ENCODE measurements at places on chromosomes 12 and 14. TPM values are rescaled to one million over a fixed set of nuclear protein-coding genes. Genes with fewer than 3 reads are reported as not detected.
A peak's percentile ranks its signal among the peaks of the same experiment; 100 is the strongest.

- no peak overlapping the region for H3K27ac ChIP-seq
- no peak overlapping the region for H3K4me3 ChIP-seq
- H3K36me3 ChIP-seq = no peaks in the 10 kb centered on the region
- no peaks in the 10 kb centered on the region for H3K4me1 ChIP-seq
These were observed 140.9 kb upstream of the SRRM4 start for GRCh38 chr12:118840399-118840798.

The INTS13 gene
- total RNA-seq = 43.7 TPM

GRCh38 chr14:55822906-55823305 is 242.9 kb downstream of the KTN1 start:
- H3K27ac ChIP-seq = no peak overlapping the region
- H3K4me1 ChIP-seq = no peaks in the 10 kb centered on the region
- no peak for DNase-seq

GRCh38 chr14:104633276-104634137 is 28.9 kb upstream of the TMEM179 start:
- H3K27ac ChIP-seq = no peak overlapping the region
- no peak overlapping the region for H3K4me3 ChIP-seq
- no peak for DNase-seq
- H3K4me1 ChIP-seq = peaks cover 7% of the 10 kb centered on the region
- H3K27me3 ChIP-seq = peaks cover 3% of the 10 kb centered on the region

DNA sequence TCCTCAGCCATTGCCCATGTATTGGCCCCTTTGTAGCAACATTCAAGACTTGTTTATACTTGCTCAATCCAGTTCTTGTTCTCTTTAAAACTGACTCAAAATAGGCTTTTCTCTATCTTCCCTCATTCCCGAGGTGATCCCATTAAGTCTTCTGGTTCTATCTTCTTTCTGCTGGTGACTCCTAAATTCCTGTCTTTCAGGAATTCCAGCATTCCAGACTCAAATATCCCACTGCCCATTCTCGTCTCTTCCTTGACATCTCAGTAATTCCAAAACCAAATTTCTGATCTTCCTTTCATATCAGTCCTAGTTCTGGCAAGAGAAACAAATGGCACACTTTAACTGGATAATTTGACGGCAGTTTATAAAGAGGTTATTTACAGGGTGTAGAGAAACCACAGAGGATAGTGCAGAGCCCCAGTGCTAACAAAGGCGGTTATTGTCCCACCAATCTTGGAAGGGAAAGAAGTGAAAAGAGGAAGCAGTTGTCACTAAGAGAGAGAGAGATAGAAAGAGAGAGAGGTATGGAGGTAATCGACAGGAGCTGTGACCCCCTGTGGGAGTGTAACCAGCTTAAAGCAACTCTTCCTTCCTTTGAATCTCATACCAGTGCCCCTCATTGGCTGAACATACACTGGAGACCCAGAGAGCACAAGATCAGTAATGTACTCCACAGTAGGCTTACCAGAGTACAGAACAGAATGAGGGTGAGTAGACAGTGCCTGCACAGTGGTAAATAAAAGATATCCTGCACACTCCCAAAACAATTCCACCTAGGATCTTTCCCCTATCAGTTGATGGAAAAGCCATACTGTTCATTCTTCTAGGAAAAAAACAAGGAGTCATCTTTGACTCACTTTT is 177.6 kb upstream of the LMNTD1 start:
- no peaks in the 10 kb centered on the region for H3K36me3 ChIP-seq
- no peak for DNase-seq
- H3K27me3 ChIP-seq = no peaks in the 10 kb centered on the region
- no peak overlapping the region for H3K4me3 ChIP-seq
- no peaks in the 10 kb centered on the region for H3K4me1 ChIP-seq

DNA sequence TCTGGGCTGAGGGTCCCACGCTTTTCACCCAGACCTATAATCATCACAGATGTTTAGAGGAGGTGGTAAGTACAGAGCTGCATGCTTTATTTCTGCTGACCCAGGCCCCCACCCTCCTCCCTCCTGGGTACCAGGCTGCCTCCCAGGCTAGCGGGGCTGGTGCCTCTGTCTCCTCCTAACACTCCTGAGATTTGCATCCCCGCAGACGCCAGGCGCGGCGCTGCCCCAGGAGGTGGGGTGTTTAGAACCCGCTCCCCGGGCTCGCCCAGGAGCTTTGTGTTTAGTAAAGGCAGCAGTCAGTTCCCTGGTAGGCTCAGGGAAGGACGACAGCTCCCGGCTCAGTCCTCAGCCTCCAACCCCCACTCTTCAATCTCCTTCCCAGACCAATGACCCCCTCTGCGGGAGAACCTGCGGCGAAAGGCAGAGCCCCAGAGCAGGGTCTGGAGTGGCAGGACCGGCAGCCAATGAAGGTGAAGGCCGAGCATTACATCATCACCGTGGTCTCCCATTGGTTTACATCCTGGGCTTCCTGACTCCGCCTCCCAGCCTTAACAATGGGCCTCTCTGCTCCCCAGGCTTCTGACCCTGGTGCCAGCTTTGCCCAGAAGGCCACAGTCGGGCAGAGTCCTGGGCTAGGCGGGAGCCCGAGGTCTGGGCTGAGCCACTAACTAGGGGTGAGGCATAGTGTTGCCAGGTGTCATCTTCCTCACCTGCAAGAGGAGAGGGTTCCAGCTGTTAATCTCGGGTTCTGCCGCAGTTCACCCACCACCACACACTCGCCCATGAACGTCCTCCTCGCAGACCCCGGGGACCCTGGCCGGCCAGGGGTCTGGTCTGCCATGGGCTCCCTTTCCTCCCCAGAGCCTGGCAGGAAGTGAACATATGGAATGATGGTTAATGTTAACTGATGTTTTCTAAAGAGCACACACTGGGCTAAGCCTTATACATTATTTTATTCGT is 57.5 kb downstream of the CALM1 start:
- DNase-seq = peak; percentile 33
- no peak overlapping the region for H3K4me3 ChIP-seq
- H3K4me1 ChIP-seq = 0 out of 2 replicates have a peak, but pooled peaks cover 5% of the 10 kb centered on the region
- H3K27ac ChIP-seq = no peak overlapping the region
- peaks cover 15% of the 10 kb centered on the region for H3K27me3 ChIP-seq

The SYNDIG1L gene
- not detected for total RNA-seq

- H3K27ac ChIP-seq = no peak overlapping the region
- H3K4me3 ChIP-seq = no peak overlapping the region
- no peak for DNase-seq
- peaks cover 16% of the 10 kb centered on the region for H3K4me1 ChIP-seq
- H3K27me3 ChIP-seq = no peaks in the 10 kb centered on the region
- H3K36me3 ChIP-seq = peaks cover 6% of the 10 kb centered on the region
These were observed 33.8 kb downstream of the ZFYVE21 start for GRCh38 chr14:103749452-103749851.

DNA sequence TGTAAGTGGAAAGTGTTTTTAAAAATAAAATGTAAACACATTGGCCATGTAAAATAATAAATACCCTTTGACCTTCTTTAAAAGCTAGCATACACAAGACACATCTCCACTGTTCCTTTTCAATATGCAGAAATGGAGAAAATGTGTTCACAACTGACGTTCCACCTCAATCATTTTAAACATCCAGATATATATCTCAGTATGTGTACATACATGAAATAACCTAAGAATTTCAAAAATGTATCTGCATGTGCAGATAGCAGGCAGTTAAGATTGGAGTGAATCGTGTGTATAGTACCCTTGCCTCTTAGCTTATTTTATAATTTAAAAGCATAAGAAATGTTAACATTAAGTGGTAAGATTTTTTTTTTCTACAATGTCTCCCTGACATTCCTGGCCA is 406.2 kb upstream of the FLRT2 start:
- no peak overlapping the region for H3K4me3 ChIP-seq
- no peaks in the 10 kb centered on the region for H3K4me1 ChIP-seq
- no peak for DNase-seq
- no peaks in the 10 kb centered on the region for H3K27me3 ChIP-seq
- no peak overlapping the region for H3K27ac ChIP-seq
- no peaks in the 10 kb centered on the region for H3K36me3 ChIP-seq
